ENCODE measurements at places on chromosomes 1 and 21.

DNA sequence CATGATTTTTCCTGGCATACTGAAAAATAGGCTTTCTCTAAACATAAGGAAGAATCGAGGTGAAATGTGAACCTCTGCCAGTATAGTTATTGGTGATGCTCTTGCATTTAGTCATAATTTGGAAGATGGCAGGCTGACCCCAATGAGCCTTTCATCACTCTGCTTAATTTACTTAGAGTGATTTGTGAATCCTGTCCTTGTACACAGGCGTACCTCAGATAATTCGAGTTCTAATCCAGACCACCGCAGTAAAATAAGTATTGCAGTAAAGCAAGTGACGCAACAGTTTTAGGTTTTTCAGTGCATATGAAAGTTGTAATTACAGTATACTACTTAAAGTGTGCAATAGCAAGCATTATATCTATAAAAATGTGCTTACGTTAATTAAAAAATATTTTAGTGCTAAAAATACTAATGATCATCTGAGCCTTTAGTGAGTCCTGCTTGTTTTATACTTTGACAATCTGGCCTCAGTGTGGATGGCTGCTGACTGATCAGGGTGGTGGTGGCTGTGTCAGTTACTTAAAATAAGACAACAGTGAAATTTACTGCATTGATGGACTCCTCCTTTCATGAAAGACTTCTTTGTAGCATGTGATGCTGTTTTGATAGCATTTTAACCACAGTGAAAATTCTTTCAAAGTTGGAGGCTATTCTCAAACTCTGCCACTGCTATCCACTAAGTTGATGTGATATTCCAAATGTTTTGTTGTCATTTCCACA lies 1.7 kb downstream of the PKNOX1 start:
- H3K4me1 ChIP-seq = peaks cover 7% of the 10 kb centered on the region
- H3K27ac ChIP-seq = peak overlapping the region; percentile 90
- H3K27me3 ChIP-seq = no peaks in the 10 kb centered on the region
- H3K4me3 ChIP-seq = peak overlapping the region; percentile 65

DNA sequence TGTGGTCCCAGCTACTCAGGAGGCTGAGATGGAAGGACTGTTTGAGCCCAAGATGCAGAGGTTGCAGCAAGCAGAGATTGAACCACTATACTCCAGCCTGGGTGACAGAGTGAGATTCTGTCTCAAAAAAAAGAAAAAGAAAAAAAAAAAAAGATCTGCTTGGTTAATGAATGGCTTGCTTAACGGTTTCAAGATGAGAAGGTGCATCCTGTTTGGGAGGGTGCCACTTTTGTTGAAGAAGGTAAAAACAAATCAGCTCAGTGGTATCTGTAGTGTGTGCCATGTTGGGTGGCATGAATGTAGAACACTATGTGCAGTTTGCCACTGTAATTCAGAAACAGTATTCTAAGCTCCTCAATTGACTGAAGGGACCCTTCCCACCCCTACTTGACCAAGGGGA lies 94.9 kb upstream of the ETV3 start:
- H3K4me1 ChIP-seq = no peaks in the 10 kb centered on the region
- no peak overlapping the region for H3K27ac ChIP-seq
- no peaks in the 10 kb centered on the region for H3K36me3 ChIP-seq
- H3K27me3 ChIP-seq = no peaks in the 10 kb centered on the region
- DNase-seq = no peak

GRCh38 chr1:147502760-147503159 lies 38.5 kb upstream of the BCL9 start:
- no peaks in the 10 kb centered on the region for H3K27me3 ChIP-seq
- no peak for DNase-seq
- H3K36me3 ChIP-seq = no peaks in the 10 kb centered on the region
- H3K27ac ChIP-seq = no peak overlapping the region
- no peaks in the 10 kb centered on the region for H3K4me1 ChIP-seq

GRCh38 chr21:46054031-46054430 lies 43.9 kb upstream of the COL6A2 start:
- no peaks in the 10 kb centered on the region for H3K36me3 ChIP-seq
- DNase-seq = no peak
- H3K4me3 ChIP-seq = no peak overlapping the region
- H3K27me3 ChIP-seq = no peaks in the 10 kb centered on the region
- H3K4me1 ChIP-seq = peaks cover 11% of the 10 kb centered on the region
- no peak overlapping the region for H3K27ac ChIP-seq

DNA sequence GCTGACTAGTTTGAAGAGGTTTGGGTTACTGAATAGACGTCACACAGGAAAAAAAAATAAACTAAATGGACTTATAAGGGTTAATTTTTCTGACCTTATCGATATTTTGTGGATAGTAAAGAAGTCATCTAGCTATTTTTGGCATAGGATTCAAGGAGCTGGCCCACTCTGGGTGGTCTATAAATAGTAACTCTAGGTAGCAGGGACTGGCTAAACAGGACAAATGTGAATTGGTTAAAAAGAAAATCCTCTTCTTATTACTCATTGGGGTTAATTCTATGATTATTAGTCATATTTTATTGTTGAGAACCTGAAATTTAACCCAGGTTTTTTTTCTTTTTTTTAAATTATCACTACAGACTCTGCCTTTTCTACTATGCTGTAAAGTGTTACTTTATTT lies 61.7 kb downstream of the ATF6 start:
- H3K4me1 ChIP-seq = no peaks in the 10 kb centered on the region
- H3K27me3 ChIP-seq = no peaks in the 10 kb centered on the region
- H3K36me3 ChIP-seq = peaks cover 21% of the 10 kb centered on the region
- H3K27ac ChIP-seq = no peak overlapping the region
- H3K4me3 ChIP-seq = no peak overlapping the region

- DNase-seq = no peak
- H3K4me1 ChIP-seq = peaks cover 15% of the 10 kb centered on the region
- no peaks in the 10 kb centered on the region for H3K36me3 ChIP-seq
- H3K4me3 ChIP-seq = peak overlapping the region; percentile 91
- H3K27me3 ChIP-seq = no peaks in the 10 kb centered on the region
- H3K27ac ChIP-seq = peak overlapping the region; percentile 93
These were observed 797 bp upstream of the RSPH1 start for GRCh38 chr21:42496839-42497202.

DNA sequence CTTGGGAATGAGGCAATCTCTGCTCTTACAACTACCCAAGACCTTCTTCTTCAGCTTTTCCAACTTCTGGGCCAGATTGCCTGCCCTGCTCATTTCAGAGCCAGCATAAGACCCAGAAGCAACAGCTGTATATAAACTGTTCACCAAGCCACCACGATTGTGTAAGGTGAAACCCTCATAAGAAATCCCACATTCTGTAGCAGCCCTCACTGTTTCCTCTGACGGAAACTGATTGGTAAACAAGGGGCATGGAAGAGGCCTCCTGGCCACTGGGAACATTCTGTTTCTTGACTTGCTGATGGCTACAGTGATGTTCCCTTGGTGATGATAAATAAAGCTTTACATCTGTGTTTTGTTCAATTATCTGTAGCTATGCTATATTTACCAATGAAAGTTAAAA lies 39.7 kb upstream of the EXO1 start:
- no peak overlapping the region for H3K27ac ChIP-seq
- no peak for DNase-seq

DNA sequence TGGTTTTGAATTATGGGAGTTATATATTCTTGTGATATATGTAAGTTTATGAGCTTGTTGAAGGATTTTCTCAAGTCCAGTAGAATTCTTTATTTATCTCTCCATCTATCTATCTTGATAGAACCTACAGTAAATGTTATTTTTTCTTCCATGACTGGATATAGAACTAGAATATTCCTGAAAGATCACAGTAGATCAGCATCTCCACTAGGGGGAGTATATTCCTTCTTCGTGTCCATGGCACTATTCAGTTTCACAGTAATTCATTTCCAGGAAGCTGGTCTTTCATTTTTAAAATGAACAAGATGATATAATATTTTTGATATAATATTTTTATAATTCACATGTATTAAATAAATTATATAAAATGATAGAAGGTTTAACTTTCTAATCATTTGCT lies 18.8 kb downstream of the TMPRSS15 start:
- no peaks in the 10 kb centered on the region for H3K4me1 ChIP-seq
- H3K36me3 ChIP-seq = no peaks in the 10 kb centered on the region
- no peak overlapping the region for H3K27ac ChIP-seq
- H3K4me3 ChIP-seq = no peak overlapping the region

GRCh38 chr1:227465256-227465655 lies 98.1 kb upstream of the ZNF678 start:
- no peak overlapping the region for H3K27ac ChIP-seq
- H3K36me3 ChIP-seq = no peaks in the 10 kb centered on the region
- H3K4me3 ChIP-seq = no peak overlapping the region

DNA sequence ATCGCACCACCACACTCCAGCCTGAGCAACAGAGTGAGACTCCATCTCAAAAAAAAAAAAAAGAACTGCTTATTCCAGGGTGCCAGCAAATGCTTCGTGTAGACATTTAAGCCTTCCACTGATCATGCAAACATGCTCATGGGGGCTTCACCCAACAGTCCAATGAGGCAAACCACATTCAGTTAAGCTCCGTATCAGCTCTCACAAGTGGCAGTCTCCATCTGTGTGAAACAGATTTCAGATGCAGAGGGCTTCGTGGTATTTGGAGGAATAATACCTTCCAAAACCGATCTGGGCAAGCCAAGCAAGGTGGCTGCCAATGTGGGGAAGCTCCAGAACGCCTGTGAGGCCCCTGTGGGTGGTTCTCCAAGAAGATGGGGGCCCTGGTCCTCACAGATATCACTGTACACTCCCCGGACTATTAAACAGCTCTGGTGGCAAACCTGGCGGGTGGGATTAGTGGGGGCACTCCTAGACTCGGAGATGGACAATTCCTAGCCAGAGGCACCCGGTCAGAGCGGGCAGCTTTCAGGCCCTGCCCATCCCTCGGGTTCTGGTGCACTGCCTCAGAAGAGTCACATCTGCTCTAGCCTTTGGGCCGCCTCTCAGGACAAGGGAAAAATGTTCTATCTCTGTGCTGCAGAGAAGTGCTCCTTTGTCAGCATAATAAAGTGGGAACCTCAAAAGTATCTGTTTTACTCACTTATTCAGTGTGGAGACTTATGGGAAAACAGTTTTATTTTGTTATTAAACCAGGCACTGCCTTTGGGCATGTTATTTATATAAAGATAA lies 10.2 kb downstream of the CREG1 start:
- no peak for DNase-seq
- no peak overlapping the region for H3K27ac ChIP-seq
- H3K36me3 ChIP-seq = no peaks in the 10 kb centered on the region
- H3K27me3 ChIP-seq = no peaks in the 10 kb centered on the region

DNA sequence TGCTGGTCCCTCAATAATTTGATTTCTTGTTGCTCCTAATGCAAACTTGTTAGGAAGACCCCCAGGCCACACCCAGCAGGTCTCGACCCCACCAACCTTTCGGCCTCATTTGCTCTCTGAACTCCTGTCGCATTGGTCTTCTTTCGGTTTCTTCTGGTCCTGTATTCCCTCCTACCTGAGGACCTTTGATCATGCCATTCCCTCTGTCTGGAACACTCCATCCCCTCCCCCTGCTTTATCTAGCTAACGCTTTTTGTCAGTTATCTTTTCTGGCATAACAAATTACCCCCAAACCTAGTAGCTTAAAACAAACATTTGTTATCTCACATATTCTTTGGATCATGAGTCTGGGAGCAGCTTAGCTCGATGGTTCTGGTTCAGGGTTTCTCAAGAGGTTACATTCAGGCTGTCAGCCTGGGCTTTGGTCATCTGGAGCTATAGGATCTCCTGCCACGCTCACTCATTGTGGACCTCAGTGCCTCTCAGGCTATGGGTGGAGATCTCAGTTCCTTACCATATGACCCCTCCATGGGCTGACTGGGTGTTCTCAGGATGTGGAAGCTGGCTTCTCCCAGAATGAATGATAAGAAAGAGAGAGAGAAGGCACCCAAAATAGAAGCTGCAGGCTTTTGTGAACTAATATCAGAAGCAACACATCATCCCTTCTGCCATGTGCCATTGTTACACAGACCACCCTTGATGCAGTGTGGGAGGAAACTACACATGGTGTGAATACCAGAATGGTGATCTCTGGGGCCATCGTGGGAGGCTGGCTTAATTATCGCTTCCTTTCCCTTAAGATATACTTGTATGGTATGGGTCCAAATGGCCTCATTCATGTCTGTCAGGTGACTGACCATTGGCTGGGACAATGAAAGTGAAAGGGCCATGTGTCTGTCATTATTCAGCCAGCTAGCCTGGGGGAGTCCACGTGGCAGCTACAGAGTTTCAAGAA lies 29.1 kb upstream of the BCAR3 start:
- DNase-seq = no peak
- H3K4me1 ChIP-seq = no peaks in the 10 kb centered on the region
- no peak overlapping the region for H3K27ac ChIP-seq
- H3K27me3 ChIP-seq = no peaks in the 10 kb centered on the region
- no peaks in the 10 kb centered on the region for H3K36me3 ChIP-seq

DNA sequence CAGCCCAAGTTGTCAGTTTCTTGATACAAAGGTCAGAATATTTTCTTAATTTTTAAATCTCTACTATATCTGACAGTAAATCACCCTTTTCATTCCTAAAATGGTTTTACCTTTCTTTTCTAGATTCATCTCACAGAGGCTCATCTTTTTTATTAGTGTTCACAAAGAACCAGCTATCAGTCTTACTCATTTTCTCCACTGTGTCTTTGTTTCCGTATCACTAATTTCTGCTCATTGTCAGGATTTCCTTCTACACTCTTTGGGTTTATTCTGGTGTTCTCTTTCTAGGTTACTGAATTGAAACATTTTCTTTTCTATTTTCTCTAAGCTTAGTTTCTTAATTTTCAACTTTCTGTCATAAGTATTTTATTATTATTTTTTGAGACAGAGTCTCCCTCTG lies 8.7 kb downstream of the AGPAT3 start:
- H3K4me1 ChIP-seq = no peaks in the 10 kb centered on the region
- H3K36me3 ChIP-seq = no peaks in the 10 kb centered on the region
- no peak for DNase-seq

DNA sequence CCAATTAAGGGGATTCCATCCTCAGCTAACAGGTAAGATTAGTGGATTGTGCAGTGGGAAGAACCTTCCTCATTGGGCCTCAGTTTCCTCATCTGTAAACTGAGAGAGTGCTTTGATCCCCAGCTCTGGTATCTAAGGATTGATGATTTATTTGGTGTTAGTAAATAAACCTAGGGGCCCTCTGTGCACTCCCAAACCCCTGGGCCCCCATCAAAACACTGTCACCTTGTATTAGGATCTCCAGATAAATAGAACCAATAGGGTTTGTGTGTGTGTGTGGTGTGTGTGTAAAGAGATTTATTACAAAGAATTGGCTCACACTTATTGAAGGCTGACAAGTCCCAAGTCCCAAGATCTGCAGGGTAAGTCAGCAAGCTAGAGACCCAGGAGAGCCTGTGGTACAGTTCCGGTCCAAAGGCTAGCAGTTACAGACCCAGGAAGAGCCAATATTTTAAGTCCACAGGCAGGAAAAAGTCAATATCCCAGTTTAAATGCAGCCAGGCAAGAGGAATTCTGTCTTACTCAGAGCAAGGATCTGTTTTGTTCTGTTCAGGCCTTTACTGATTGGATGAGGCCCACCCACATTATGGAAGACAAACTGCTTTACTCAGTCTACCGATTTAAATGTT lies 11.0 kb upstream of the ELK4 start:
- no peaks in the 10 kb centered on the region for H3K27me3 ChIP-seq
- no peak for DNase-seq
- H3K27ac ChIP-seq = no peak overlapping the region
- no peaks in the 10 kb centered on the region for H3K36me3 ChIP-seq
- no peaks in the 10 kb centered on the region for H3K4me1 ChIP-seq

- DNase-seq = no peak
- no peaks in the 10 kb centered on the region for H3K36me3 ChIP-seq
- no peaks in the 10 kb centered on the region for H3K27me3 ChIP-seq
- H3K4me1 ChIP-seq = no peaks in the 10 kb centered on the region
- no peak overlapping the region for H3K4me3 ChIP-seq
- no peak overlapping the region for H3K27ac ChIP-seq
These were observed 24.4 kb upstream of the DYRK1A start for GRCh38 chr21:37342046-37342632.

GRCh38 chr1:9284061-9284460 lies 8.6 kb upstream of the SPSB1 start:
- H3K4me1 ChIP-seq = peaks cover 32% of the 10 kb centered on the region
- no peak overlapping the region for H3K27ac ChIP-seq
- H3K4me3 ChIP-seq = peak overlapping the region; percentile 43

Data from naive thymus-derived CD4-positive, alpha-beta T cell (primary cell).